K562 (cell line): ENCODE measurements at places on chromosomes 3 and 15. TPM values are rescaled to one million over a fixed set of nuclear protein-coding genes. Genes with fewer than 3 reads are reported as not detected.
A peak's percentile ranks its signal among the peaks of the same experiment; 100 is the strongest.

Gene PLA2G4E
- not detected in 2 replicates for polyA plus RNA-seq

Gene GOLGA6B
- not detected in 2 replicates for polyA plus RNA-seq

Gene ADPRH
- 0.85 and 0.91 TPM in 2 replicates for polyA plus RNA-seq

Gene SERPINI2
- not detected in 2 replicates for polyA plus RNA-seq

Gene ANKUB1
- polyA plus RNA-seq: not detected in 2 replicates

Gene RTP4
- polyA plus RNA-seq: not detected in 2 replicates

Gene TMEM158
- polyA plus RNA-seq: 18.9 and 24.6 TPM in 2 replicates

Gene FRMD5
- not detected in 2 replicates for polyA plus RNA-seq

Gene SLC22A14
- polyA plus RNA-seq: 0.07 TPM in 1 of 2 replicates, not detected in the other

- no peak for DNase-seq
Measured at GRCh38 chr15:50798684-50799083, 33.2 kb upstream of the SPPL2A start.

DNA sequence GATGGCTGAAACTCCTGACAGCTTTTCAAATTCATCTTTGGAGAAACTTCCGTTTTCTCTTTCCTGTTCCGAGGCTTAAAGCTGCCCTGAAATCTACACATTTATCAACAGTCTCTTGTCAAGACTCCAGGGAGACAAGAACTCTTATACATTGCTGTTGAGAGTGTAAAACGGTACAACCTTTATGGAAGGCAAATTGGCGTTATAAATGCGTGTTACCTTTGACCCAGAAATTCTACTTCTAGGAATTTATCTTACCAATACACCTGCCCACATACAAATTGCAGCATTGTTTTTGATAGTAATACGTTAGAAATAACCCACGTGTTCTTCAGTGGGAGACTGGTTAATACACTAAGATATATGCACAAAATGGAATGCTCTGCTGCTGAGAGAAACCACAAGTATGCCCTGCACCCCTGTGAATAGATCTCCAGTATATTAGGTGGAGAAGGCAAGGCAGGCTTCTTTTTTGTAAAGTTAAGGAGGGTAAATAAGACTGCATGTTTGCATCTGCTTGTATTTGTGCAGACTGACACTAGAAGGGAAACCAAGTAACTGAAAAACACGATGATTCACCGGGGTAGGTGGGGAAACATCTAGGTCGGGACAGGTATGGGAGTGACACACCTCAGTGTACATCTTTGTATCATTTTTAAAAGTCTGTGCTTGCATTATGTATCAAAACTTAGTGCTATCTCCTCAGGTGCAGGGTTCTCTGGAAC is 97.5 kb downstream of the IGF1R start:
- no peak for DNase-seq

GRCh38 chr15:82928711-82929110 is 23.8 kb downstream of the HOMER2 start:
- no peak for DNase-seq

GRCh38 chr3:151276038-151276686 is 2.2 kb downstream of the P2RY14 start:
- DNase-seq: no peak

DNA sequence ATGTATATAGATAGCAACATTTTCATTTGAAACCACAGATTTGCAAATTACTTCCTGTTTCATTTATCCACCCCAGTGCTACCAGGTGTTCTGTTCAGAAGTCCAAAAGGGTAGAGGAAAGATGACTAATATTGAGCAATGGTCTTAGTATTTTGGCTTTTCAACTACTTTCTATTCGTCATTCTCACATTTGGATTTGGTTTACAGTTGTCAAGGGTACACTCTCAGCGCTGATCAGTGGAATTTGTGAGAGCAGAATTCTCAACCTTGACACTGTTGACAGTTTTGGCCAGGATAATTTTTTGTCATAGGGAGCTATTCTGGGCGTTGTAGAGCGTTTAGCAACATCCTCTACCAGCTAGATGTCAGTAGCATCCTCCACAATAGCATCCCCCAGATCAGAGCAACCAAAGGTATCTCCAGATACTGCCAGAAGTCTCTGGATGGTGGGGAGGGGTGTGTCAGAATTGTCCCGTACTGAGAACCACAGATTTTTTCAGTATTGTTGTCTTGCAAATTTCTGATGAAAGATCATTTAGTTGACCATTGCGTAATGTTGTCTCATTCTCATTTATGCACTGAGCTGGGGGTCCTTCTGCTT is 4.2 kb downstream of the HMCES start:
- no peak for DNase-seq

DNA sequence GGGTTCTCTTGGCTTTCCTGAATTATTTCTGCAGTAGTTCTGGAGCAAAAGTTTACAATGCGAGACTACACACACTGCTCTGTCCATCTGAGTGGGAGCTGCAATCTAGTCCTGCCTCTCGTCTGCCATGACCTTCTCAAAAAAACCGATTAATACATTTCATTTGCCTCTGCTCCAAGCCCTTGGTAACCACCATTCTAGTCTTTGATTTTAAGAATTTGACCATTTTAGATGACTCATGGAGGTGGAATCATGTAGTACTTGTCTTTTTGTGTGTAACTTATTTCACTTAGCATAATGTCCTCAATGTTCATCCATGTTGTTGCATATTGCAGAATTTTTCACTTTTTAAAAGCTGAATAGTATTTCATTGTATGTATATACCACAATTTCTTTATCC is 356.9 kb downstream of the SV2B start:
- no peak for DNase-seq

- DNase-seq: no peak
Measured at GRCh38 chr3:8283193-8283592, 218.4 kb upstream of the LMCD1 start.

- DNase-seq: no peak
Measured at GRCh38 chr3:190429681-190430080, 20.0 kb downstream of the TMEM207 start.

DNA sequence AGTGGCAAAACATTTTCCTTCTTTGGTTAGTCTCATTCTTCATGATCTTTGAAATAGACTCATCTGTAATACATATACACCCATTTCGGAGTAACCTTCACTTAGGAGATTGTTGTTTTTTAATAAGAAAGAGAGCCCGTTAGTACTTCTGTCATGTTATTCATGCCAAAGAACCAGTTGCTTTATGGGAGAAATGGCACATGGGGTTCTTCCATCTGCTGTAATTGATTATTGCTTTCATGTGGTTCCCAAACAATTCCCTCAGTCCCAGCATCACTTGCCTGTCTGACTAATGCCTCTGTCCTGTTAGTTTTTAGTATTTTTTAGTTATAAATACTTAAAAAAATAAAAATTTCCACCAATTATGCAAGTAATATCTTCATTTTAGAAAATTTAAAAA is 33.8 kb upstream of the FAH start:
- no peak for DNase-seq

- peak; percentile 60 for DNase-seq
Measured at GRCh38 chr3:4351164-4351855, 48.1 kb downstream of the SETMAR start.

DNA sequence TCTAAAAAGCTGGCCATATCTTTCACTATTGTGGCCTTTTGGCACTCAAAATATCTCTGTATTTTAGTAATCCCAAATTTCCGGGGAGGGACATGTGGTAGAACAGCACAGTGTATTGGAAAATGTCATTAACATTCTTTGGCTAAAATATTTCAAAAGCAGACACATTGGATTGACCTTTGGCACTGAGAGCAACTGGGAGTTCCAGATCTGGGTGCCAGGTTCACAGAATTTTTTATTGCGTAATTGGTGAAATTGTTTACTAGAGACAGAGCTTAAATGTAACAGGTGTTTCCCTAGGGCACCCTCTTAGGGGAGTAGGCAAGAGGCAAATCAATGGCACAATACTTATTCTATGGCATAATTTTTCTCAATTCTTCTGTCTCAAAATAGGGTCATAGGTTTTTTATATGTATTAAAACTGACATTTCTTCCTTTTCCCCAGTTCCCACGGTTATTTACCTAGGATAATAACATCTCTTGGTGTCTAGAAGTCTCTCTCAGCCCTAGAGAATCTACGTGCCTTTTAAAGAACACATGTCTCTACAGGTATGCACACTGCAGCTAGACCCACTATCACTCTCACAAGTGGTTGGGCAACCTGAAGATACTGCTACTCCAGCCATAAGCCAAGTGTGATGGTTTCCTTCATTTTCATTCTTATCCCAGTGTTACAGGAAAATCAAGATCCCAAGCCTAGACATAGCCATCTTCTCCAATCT is 10.6 kb downstream of the RBMS3 start:
- DNase-seq: no peak

DNA sequence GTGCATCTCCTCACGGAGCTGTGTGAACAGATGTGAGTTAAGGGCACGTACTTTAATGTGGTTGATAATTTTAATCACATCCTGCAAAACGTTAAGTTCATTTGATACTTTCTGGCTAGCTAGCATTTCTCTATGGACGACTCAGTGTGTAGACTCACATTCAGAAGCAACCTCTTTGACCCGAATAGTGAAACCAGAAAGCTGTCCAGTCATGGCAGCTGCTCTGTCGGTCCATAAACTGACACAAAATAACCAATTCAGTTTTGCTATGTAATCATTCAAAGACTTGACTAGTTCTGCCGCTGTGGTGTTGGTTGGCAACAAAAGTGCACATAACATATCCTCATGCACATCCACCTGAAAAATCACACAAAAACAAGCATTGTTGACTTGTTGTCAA is 3.7 kb upstream of the GFM1 start:
- DNase-seq: no peak

- DNase-seq: no peak
Measured at GRCh38 chr3:148964809-148965208, 26.5 kb upstream of the GYG1 start.

GRCh38 chr15:47887241-47887800 is 170.0 kb downstream of the SEMA6D start:
- no peak for DNase-seq

DNA sequence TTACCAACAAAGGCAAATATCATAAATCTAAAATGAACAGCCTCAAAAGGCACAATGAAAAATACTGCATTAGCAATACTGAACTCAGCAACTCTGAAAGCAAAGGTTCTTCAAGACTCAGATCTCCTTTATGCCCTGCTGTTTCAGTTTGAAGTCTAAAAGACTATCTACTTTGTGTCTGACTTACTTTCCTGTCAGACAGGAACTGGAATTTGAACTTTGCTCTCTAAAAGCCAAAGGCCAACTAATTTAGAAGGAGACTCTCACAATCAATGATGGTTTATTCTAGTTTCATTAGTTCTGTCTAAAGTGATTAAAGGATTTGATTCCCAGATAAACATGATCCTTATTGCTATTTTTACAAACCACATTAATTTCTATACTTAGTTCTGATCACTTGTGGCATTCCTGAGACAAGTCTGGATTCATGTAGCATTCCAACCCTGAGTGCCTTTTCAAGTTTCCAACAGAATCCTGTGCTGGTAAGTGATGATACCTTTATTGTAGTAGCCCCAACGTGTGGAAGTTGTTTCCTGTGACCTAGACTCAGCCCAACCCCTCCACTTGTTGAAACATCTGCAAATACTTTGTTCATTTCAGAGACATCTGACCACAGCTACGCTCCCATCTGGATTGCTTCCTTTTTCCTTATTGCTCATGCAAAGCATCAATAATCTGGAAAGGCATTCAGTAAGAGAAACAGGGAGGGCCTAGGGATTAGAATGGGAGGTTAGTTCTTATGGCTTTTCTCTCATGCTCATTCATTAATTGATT is 14.9 kb upstream of the LEKR1 start:
- no peak for DNase-seq

DNA sequence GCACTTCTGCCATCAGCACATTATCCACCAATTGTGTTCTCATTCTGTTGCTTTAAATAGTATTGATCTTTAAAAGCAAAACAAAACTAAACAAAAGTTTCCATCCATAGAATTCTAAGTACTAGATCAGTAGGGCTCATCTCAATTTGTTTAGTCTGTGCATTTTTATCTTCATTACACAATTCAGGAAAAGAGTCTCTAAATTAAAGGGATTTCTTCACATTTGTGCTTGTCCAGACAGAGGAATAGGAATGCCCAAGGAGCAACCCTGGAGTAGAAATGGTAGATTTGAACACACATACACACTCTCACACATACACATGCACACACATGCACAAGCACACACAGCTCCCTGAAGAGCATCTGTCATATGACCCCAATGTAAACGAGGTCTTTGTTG is 21.4 kb downstream of the LMCD1 start:
- DNase-seq: no peak

GRCh38 chr3:103134023-103134724 is 699.4 kb downstream of the ZPLD1 start:
- no peak for DNase-seq

- no peak for DNase-seq
Measured at GRCh38 chr15:77329202-77329601, 90.7 kb downstream of the PEAK1 start.

DNA sequence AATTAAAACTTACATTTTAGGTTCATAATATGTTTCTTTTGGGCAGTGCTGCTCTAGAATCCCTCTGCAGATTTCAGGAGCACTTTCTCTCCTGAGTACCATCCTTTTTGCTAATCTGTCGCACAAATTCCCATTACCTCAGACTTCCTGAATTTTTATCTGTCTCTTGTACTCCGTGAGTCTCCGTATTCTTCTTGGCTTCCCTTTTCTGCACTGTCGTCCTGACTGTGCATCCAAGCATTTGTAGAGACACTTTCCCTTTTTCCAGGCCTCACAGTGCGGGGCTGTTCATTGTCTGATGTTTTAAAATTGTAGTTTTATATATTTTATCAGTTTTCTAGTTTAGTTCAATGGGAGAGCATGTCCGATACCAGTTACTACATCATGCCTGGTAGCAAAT is 27.3 kb downstream of the MEF2A start:
- no peak for DNase-seq

GRCh38 chr3:125163739-125164601 is 48.6 kb downstream of the SLC12A8 start:
- DNase-seq: no peak

DNA sequence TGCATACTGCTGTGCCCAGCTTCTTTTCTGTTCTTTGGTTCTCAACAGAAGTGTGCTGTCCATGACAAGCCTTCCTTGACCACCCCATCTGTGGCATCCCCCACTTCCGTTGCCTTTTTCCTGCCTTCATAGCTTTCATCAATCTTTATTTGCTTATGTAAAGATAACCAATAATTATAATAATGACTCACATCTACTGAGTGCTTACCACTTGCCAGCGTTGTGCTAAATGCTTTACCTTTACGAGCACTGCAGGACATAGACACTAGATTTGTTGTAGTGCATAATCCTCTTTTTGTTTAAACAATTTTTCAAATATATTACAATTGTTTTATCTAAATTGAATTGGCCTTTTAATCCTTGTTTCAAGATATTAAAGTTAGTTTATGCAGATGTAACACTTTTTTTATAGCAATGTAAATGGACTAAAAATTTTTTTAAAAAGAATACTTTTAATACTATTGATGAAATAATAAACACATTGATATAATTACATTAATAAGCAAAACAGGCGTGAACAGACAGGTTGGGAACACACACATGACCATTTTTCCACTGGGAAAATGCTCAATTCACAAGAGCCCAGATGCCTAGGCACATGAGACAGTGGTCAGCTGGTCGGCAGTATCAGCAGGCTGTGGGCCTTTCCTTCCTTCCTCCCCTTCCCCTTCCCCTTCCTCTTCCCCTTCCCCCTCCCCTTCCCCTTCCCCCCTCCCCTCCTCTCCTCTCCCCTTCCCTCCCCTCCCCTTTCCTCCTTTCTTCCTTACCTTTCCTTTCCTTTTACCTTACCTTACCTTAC is 42.5 kb downstream of the TRAK1 start:
- DNase-seq: no peak

GRCh38 chr3:26293329-26293844 is 329.2 kb upstream of the LRRC3B start:
- DNase-seq: no peak

GRCh38 chr3:94349310-94349878 is 286.5 kb downstream of the NSUN3 start:
- DNase-seq: no peak
